ENCODE measurements at places on chromosomes 2 and 18.

DNA sequence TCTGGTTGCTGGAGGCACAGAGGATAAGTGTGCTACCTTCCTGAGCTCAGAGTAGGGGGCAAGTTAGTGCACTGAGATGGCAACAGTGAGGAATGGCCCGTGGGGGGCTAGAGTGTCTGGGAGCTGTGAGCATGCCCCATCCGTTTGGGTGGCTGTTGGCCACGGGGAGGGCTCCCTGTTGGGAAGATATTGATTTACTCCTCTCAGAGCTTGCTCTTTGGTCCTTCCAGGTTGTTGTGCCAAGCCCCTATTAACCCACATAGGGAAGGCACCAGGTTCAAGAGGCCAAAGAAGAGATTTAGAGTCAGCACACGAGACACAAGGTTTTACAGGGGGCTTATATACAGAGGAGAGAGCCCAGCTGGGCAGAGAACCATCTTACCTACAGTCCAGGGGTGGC is 318.8 kb downstream of the TSN start:
- no peak for DNase-seq

DNA sequence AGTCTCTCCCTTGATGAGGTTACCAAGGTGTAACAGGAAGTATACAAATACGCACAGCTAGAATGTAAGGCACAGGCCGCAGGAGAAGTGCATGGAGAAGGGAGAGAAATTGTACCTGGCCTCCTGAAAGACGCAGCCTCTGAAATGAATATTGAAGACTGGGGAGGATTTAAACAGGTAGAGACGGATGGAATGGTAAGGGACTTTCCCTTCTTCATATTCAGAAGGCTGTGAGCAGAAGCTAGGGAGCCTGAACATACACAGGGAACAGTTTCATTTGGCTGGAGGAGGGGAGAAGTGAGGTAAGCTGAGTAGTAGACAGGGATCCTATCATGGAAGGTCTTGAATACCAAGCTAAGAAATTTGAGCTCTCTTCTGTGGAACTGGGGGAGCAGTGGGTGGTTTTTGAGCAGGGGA is 112.7 kb downstream of the ANKRD44 start:
- no peak for DNase-seq

GRCh38 chr2:64978514-64979268 is 10.5 kb upstream of the SLC1A4 start:
- DNase-seq = no peak

DNA sequence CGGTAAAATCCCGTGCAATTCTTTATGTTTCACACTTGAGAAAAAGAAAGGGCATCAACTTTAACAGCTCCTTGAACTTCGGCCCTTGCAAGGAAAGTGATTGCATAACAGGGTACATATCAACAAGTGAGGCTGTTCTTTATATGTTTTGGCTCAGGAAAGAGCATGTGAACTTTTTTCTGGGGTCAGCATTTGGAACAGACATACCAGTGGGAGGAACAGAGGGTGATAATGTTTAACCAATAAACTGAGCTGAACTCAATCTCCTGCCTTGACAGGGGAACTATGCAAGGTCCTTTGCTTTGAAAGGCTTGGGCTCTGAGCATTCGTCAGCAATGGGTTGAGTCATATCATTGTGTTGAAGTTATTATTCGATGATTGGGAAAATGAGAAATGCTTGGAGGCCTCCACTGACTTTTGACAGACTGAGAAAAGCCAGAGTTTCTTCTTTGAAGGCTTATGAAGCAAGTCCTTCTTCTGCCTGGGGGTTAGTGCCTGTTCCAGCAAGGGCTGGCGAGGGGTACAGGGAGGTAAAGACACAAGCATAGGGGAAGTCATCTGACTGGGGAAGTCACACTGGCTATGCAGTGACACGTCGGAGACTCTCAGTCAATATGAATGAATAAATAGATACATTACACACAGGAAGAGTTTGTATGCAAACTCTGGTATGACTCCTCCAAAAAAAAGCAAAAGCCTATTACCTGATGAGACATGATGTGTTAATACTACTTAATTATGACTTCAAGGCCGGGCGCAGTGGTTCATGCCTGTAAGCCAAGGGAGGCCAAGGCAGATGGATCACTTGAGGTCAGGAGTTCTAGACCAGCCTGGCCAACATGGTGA is 57.2 kb downstream of the CYB5A start:
- DNase-seq = no peak

- DNase-seq = no peak
Measured at GRCh38 chr2:163563336-163563735, 172.5 kb downstream of the FIGN start.

GRCh38 chr2:205585449-205586383 is 96.6 kb upstream of the NRP2 start:
- DNase-seq = no peak

GRCh38 chr18:63292831-63293683 is 26.5 kb downstream of the BCL2 start:
- peak; percentile 7 for DNase-seq

DNA sequence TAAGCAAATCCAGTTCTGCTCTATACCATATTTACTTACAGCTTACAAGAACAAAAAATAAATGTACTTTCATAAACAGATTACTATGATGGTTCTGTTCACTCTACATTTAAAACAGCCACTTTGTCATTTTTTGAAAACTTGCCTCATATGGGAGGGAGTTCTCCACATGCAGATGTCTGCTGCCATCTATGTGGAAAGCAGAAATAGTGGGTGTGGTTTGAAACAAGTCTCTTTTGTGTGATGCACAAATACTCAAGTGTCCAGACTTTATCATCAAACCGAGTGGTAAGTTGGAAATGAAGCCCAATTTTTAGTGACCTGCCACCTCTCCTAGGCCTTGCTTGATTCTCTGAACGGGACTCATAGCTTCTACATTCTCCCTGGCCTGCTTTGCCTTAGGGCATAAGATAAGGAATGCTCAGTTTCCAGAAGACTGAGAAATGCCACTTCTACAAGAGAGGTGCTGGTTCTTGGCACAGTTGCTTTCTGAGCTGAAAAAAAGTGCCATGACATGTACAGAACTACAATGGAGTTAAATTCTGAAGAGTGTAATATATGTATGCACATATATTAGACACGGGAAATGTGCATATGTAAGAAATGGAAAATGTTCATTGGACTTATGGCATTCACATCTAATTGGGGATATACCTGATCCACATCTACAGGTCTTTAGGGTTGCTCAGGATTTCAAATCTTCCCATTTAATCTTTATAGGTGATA is 221.0 kb downstream of the SLC8A1 start:
- no peak for DNase-seq

- DNase-seq = no peak
Measured at GRCh38 chr2:210452194-210452593, 24.4 kb downstream of the LANCL1 start.

- no peak for DNase-seq
Measured at GRCh38 chr2:229996320-229996719, 72.4 kb downstream of the SLC16A14 start.

All from esophagus squamous epithelium (tissue), 5 donors.